ENCODE measurements at places on chromosomes 1 and 21.

GRCh38 chr1:100524355-100524754, 13.6 kb upstream of the GPR88 start:
- DNase-seq = no peak

DNA sequence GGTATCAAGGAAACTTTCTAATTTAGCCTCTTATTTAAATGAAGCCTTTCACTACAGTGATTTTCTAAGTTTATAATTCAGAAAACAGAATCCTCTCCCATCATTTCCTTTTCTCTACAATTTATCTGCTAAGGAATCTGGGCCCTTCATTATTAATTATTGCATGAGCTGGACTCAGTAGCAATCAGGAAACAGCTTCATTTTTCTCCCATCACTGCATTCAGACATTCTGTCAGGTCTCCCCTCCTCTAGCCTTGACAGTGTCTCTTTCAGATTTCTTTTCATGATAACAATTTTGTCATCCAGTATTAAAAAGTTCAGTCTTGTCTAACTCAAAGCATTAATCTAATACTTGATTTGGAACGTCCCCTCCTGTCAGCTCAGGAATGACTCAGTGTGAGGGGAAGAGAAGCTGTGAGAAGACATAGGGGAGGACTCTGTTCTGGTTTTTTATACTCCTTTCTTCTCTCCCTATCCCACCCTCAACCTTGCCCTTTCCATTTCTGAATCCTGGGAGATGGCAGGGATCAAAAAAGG, 28.1 kb downstream of the SLC44A5 start:
- DNase-seq = no peak

DNA sequence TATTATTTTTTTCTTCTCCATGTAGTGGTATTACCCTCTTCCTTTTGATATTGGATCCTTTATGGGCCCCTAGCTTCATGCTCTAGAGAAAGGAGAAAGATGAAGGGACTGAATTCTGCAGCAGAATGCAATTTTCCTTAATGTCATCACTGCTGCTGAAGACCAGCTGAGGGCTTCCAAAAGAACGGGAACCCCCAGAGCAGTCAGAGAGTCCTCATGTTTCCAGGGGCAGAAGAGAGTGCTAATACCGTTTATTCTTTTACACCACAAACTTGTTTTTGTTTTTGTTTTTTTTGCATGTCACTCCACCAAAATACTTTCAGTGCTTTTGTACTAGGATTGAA, 21.1 kb upstream of the TBX15 start:
- no peak for DNase-seq

DNA sequence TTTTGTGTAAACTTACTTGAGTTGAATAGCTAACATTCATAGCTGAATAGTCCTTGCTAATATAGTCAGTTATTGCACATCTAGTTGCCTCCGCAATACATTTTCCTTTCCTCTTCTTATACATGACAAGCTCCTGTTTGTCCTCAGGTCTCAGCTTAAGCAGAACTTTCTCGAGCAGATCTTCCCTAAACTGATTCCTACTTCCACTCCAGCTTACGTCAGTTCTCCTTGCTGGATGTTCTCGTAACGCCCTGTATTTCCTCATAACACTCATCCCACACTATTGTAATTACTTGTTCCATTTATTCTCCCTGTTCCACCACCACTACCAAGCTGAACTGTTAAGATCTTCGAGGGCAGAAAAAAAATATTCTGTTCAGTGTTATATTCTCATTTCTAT, 15.1 kb upstream of the OMA1 start:
- no peak for DNase-seq

- DNase-seq = no peak
These were observed 56.4 kb downstream of the COL18A1 start for GRCh38 chr21:45461369-45461750.
